ENCODE measurements at places on chromosomes 2 and 18.
A peak's percentile ranks its signal among the peaks of the same experiment; 100 is the strongest.

- DNase-seq: no peak
Observed at GRCh38 chr2:240174496-240174895, 34.0 kb upstream of the OTOS start.

GRCh38 chr2:189566046-189566445, 14.5 kb downstream of the SLC40A1 start:
- no peak for DNase-seq

- DNase-seq: no peak
Observed at GRCh38 chr2:122543815-122544214, 788.4 kb downstream of the TSN start.

DNA sequence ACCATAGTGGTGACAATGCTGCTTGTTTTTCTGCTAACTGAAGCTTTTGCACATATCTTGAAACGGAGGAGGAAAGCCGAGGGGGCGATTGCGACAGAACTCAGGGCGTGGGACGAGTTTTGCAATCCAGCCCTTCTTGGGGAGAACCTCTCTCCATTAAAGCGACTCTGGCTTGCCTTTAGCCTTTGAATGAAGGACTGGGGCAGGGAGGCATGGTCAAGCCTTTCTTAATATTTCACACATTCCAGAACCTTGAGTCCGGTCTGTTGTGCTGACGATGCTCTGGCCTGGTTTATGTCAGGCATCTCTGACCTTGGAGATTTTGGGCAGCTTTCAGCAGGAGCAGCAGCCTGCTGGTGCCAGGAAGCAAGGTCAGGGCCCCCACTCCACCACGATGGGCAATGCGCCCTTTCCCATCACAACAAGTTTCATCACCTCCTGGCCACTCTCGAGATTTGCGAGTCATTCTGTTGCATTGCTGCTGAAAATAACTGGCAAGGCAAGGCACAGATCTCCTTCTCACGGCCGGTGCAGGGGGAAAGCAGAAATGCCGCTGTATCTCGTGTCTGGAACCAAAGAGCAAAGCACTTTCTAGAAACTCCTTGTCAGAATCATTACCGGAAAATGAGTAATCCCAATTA, 10.8 kb downstream of the EMILIN2 start:
- no peak for DNase-seq

DNA sequence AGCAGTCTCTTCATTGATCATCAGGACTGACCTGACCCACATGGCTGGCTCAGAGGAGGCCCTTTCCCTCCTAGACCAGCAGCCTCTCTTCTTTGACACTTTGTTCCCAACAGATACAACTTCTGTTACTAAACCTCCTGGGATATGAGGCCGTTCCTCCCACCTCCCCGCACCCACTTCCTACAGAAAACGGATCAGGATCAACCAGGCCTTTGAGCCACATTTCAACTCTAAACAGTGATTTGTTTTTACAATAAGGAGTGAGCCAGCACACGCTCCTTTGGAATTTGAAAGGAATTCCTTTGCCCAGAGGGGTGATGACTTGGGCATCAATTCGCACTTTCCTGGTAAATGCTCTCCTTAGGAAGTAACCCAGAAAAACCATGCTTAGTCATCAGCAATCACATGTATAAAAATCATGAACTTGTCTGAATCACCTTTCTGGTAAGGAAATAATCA, 180.4 kb downstream of the FAM124B start:
- no peak for DNase-seq

DNA sequence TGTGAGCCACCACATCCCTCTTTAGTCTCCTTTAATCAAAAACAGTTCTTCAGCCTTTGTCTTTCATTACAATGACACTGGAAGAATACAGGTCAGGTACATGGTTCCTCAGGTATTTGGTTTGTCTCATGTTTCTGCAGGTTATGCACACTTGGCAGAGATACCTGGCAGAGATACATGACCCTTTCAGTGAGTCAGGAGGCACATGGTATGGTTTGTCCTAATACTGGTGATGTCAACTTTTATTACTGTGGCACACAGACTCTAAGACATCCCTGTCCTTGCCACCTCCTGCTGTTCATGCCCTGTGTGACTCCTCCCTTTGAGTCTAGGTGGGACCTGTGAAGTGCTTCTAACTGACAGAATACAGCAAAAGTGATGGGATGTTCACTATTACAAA, 58.4 kb downstream of the SPIRE1 start:
- no peak for DNase-seq

DNA sequence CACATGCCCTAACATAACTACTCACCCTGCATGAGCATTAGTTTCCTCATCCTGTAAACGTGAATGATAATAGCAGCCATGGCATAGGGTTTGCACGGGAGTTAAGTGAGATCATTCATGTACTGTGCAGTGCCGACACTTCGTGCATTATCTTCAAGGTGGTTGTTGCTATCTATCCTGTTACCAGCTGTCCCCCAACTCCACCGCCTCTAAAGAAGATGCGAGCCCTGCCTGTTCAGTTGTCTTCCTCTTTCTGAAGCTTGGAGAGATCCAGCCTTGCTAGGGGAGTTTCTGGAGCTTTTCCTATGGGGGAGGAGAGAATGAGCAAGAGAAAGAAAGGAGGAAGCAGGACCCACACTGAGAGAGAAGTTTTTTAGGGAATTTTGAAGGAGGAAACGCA, 34.4 kb downstream of the YPEL5 start:
- DNase-seq: no peak

DNA sequence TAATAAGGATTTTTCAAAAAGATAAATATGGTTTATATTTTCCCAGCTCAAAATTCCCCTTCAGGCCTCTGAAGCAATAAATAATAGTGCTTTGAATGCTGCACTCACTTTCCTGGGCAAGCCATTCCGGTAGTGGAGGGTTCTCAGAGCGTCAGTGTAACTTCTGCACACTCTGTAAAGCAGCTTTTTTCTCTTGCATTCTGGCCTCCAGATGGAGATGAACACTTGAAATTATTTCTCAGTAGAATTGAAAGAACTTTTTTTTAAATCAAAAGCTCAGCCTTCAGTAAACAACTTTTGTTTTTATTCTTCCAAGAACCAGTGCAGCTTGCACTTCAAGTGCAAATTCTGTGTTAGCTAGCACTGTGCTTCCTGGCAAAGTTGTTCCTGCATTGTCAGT, 281.1 kb upstream of the RAB12 start:
- peak; percentile 7 for DNase-seq

DNA sequence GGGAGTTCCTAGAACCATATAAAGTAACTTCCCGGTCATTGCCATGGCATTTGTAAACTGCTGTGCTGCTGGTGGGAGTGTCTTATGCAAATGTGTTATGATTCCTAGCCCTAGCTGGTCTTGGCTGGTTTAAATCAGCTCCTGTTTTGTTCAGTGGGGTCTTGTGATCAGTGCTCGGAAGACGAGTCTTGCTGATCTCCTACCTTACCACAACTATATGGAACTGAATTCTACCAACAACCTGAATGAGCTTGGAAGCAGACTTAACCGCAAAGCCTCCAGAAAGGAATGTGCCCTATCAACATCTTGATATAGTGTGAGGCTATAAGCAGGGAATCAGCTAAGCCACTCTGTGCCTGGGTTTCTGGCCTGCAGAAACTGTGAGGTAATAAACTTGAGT, 33.5 kb downstream of the POLE4 start:
- no peak for DNase-seq

- peak; percentile 31 for DNase-seq
Observed at GRCh38 chr2:204871231-204871953, 326.1 kb downstream of the PARD3B start.

DNA sequence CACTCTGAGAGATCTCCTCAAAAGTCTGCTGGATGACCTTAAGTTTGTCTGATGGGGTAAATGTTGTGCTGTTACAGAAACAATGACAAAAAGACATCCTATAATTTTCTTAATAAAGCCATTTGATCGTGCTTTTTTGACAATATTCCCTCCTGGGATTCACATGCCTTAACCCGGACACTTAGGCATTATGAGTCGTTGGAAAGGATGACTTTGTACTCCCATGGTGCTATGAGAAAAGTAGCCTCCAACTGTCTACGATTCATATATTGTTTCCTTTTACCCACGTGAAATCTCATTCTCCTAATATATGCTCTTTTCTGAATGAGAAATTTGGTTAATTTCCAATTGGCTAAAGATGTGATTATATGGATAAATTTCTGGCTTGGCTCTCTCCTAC, 6.1 kb upstream of the MPP4 start:
- DNase-seq: no peak

DNA sequence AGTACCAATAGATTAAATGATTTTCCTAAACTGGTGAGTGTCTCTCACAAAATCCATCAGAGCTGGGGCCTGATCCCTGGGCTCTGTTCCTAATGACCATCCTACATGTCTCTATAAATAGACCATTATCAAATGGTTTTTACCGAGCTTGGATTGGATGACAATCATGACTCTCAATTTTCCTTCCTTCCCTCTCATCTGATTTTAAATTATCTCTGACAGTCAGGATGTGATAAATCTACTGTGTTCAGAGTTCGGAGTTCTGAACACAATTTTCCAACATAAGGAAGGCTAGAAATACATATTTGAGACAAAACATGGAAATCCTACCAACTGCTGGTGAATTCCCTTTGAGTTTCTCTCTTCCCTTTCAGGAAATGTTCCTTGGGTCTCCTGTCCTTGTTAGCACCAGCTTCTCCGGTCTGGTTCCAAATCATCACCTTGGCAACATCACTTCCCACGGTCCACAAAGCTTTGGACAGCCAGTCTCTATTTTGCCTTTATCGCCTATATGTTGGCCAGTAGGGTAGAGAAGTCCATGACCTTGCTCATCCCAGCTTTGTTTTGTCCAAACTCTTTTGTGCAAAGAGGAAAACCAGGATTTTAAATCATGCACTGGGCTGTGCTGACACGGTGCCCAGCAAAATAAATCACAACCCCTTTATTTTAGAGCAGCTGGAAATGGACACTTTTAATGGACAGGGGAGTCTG, 139.6 kb upstream of the ITGA6 start:
- DNase-seq: no peak

GRCh38 chr2:65919550-65920188, 487.3 kb upstream of the SPRED2 start:
- DNase-seq: no peak

GRCh38 chr18:5287854-5288253, 7.7 kb downstream of the ZBTB14 start:
- no peak for DNase-seq

DNA sequence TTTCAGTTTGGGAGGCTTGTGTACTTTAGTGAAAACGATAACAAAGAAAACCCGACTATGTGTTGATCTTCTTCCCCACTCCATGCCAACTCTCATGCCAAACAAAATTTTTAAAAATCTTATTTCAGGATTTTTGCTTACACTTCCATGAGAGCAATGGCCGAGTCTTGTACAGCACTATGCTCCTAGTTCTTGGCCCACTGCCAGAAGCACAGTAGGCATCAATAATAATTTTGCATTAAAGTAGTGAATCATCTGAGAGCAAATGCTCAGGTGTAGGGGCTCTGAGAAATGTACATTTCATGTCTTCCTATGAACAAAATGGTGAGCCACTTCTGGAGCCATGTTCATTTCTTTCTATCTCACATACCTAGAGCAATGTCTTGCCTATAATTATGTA, 62.2 kb downstream of the MAP3K19 start:
- DNase-seq: no peak

- DNase-seq: no peak
Observed at GRCh38 chr2:24613154-24613814, 122.2 kb downstream of the NCOA1 start.

- no peak for DNase-seq
Observed at GRCh38 chr2:198004173-198004572, 199.8 kb downstream of the PLCL1 start.

DNA sequence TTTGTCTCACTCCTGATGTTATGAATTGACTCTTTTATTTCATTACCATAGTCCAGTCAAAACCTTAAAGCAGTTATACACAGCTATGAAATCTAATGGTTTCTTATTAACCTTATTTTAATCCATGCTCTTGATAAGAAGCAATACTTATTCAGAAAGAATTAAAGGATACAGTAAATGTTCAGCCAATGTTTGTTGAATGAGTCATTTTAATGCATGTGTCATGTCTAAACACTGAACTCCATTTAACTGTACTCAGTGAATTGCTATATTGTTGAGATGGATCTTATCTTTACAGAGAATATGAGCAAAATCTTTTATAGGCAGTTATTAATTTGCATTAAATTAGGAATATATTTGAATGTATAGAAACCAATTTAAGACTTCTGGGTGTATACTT, 135.1 kb upstream of the TFPI start:
- no peak for DNase-seq

DNA sequence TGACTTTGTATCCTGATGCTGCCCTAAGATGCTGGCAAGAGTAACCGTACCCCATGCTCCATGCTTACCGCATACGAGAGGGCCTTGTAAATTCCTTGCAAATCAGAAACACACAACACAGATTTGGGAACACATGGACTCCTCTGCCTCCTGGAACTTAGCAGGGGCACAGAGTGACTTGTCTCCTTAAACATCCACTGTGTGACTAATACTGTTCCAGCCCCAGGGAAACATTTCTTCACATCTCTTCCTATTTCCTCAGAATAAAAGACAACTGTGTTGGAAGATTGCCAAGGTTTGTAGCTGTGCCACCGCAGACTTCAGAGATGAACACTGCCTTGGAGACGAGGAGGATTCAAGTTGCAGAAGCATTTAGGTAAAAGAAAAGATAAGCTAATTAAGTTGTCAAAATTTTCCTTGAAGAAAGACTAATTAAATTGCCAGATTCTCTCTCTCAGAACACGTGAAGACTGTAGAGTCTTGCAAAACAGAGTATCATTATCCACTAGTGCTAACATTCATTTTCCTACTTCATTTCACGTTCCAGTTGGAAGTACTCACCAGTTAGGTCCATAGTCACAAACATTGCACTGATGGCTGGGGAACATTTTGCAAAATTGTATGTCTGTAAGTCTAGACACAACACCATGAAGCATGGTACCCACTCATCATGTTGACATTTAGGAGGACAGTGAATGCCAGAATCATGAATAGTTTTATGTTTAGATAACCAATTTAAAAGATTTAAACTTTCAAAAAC, 188.8 kb downstream of the TSN start:
- DNase-seq: no peak

GRCh38 chr2:8693157-8693821, 11.4 kb downstream of the ID2 start:
- DNase-seq: no peak

DNA sequence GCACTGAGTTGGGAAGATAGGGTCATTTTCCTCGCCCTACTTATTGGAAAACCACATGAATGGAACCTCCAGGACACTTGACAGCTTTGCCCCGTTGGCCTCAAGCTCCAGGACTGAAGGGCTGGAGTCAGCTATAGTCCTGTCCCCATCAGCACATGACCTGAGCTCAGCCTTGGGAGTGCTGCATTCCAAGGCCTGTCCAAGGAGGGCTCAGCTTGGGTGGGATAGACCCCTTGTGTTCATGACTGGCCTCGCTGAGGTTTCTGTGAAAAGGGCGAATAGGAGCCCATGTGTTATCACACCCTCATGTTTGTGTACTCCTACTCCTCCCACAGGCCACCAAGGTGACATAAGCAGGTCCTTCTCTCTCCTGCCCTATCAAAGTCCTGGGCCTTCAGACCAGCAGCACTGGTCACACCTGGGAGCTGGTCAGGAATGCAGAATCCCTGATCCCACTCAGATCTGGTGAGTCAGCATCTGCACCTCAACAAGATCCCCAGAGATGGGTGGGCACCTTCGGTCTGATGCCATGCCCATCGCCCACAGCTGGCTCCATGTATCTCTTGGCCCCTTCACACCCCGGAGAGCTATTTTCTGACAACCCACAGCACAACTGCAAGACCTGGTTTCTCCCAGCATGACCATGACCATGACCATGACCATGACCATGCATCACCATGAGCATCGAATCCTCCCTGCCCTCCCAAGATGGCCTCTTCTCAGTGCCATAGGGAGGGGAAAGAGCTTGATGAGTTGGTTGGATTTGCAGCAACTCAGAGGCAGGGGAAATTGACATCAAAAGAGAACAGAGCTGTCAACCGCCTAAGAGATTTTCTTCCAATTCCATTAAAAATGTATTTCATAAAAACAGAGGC, 83.0 kb upstream of the RAB6C start:
- no peak for DNase-seq
